ENCODE measurements at places on chromosomes 3 and 15.

DNA sequence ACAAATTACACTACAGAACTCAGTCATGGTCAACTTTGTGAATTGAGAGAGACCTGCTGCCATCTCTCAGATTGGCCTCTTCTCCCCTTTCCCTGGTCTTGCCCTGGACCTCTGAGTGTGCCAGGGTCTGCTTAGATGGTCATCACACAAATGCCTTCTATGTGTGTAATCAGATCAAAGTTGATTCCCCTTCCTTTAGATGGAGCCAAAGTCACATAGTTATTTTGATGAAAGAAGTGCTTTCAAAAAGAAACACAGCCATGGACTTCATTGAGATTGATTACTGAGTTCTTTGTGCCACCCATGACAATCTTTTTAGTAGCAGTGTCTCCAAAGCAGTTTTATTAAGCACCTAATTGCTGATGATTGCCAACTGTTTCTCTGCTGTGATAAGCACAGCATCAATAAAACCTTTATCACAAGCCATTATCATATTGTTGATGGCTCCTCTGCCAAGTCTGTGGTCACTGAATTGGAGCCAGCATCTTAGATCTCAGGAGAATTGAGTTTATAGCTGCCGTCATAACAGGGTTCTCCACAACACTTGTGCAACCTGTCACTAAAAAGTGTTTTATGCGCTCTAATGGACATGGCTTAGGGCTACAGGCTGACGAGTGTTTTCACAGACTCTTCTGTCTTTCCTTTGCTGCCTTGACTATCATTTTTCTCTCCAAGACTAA lies 149.7 kb upstream of the NUDT16 start:
- DNase-seq: peak; percentile 45

DNA sequence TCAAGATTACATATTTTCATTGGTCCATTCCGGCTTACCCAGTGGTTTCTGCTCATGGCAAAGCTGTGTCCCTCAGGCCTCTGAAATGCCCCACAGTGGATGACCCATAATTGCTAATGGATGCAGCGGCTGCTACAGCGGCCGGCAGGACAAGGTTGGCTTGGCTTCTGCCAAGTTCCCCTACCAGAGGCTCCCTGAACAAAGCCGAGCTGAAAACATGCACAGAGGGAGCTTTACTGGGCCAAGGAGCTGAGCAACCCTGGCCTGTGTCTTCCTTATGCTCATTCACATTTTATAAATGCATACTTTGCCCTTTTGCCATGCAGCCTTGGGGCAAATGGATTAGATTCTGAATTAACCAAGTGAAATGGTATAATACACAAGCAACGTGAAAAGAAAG lies 150.5 kb downstream of the NTRK3 start:
- no peak for DNase-seq

DNA sequence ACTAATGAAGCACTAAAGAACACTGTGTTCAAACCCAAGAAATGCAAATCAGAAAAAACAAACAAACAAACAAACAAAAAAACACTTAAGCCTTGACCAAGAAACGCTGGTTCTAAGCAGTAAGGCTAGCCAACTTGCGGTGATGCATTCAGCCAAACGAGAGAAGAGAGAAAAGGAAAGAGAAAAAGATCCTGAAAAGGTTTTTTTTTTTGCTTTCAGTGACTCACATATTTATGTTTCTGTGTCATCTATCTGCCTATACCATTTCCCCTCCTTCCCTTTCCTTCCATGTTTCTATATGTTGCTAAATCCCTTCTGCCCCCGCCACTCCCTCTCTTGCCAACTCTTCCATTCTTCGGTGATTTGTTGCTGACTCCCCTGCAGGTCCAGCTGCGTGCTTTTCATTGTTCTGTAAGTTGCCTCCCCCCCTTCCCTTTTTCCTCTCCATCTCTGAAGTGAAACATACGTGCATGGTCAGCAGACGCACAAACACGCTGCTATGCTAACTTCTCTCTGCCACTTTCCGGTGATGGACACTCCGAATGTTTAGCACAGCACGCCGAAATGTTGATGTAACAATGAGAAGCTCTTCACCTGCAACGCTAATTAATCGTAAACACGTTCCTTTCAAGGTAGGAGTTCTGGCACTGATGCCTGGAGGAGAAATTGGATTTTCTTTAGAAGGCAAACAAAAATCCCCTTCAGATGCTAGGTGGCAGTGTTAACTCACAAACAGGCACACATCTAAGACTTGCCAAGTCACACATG lies 154.4 kb downstream of the TUSC7 start:
- DNase-seq: peak; percentile 33

DNA sequence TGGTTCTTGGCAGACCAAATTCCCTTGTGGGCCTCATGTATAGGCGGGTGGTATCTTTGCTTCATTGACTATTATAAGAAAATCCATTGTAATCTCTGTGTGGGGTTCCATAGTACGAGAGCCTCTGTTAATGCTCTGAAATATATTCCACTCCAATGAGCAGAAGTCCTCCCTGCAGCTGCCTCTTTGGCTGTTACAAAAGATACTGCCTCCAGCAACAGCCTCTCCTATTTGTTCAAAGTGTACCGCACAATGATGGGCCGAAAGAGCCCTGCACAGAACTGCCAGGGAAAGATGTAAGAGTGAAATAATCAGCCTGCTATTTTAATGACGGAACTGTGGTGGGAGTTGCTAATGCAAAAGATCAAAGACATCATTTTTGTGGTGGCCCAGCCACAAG lies 48.9 kb downstream of the GRK7 start:
- no peak for DNase-seq

GRCh38 chr3:56725175-56725574 lies 42.1 kb upstream of the TASOR start:
- DNase-seq: no peak

- DNase-seq: no peak
Observed at GRCh38 chr15:52783191-52783829, 6.8 kb downstream of the ONECUT1 start.

DNA sequence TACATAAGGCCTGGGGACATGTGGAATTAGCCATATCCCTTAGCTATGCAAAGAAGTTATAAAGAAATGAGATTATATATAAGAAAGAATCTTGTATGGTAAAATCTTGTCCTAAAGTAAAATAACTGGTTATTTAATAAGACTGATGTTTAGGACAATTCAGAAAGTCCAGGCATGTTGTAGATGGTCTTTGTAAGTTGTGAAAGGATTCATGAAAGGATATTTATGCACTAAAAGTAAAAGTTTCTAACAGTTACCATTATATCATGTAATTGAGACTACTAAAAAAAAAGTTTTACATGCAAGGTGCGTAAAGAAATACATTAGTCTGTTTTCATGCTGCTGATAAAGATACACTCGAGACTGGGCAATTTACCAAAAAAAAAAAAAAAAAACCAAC lies 146.3 kb downstream of the FMN1 start:
- DNase-seq: no peak

DNA sequence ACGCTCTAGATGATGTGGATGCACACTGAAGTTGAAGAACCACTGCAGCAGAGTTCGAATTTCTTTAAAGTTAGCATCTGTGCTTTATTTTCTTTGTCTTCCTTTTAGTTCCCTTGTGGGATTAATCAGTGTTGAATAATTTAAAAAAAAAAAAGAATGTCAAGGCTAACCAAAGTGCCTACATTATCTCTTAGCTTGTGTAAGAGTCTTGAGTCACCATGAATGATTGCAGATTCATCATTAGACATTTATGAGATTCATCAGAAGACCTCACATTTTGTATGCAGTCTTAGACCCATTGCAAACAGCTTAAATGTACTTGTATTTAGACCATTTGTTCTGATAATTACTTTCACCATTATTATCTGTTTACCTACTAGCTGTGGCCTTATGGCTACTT lies 182.2 kb downstream of the FNDC3B start:
- peak; percentile 53 for DNase-seq

GRCh38 chr3:69767571-69767970 lies 28.3 kb downstream of the MITF start:
- DNase-seq: no peak

DNA sequence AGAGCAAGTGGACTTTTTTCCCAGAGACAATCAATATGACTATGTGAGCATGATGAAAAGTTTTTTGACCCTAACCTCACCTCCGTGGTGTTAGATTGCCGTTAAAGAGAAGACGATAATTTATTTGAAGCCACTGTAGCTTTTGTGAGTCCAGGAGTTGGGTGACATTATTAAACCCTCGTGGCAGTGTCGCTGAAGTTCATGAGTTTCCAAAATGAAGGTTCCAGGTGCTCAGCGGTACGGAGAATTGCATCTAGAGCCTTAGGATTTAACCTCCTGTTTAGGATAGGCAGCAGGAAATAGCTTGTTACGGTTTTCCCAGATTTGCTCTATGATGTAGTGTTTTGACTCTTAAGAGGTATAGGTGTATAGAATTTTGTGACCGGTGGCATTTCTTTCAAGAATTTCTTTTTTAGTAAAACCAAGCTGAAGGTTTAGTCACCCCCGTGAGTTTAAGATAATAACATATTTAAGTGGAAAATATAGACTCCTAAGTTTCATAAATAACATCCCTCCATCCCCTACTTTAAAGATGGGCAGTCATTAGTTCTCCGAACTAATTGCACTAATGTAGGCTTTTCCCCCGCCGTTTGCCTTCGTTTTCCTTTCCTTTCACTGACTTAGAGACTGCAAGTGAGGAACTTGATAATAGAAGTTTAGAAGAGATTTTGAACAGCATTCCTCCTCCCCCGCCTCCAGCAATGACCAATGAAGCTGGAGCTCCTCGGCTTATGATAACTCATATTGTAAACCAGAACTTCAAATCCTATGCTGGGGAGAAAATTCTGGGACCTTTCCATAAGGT lies 2.0 kb downstream of the SMC4 start:
- DNase-seq: peak; percentile 48

DNA sequence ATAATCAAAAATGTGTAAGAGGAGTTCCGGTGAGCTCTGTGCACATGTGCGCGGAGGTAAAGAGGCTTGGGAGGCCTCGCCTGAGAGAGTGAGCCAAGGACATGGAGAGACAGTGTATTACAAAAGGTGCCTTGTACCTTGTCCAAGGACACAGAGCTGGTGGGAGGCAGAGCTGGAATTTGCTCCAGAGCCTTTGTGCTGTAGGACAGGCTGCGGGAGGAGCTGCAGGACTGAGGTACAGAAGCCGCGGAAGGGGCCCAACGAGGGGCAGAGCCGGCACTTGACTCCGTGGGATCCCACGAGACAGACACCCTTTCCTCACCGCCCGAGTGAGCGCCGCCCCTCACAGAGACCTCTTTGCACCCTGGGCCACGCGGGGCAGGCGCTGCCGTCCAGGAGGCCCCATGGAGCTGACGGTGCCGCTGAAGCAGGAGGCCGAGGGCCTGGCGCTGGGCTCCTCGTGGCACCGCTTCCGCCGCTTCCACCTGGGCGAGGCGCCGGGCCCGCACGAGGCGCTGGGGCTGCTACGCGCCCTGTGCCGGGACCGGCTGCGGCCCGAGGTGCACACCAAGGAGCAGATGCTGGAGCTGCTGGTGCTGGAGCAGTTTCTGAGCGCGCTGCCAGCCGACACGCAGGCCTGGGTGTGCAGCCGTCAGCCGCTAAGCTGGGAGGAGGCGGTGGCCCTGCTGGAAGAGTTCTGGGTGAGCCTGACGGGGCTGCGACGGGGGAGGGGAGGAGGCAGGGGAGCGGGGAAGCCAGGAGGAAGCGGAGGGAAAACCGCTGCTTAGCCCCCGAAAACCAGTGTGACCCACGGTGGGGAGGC lies 68.7 kb downstream of the SLTM start:
- DNase-seq: no peak

DNA sequence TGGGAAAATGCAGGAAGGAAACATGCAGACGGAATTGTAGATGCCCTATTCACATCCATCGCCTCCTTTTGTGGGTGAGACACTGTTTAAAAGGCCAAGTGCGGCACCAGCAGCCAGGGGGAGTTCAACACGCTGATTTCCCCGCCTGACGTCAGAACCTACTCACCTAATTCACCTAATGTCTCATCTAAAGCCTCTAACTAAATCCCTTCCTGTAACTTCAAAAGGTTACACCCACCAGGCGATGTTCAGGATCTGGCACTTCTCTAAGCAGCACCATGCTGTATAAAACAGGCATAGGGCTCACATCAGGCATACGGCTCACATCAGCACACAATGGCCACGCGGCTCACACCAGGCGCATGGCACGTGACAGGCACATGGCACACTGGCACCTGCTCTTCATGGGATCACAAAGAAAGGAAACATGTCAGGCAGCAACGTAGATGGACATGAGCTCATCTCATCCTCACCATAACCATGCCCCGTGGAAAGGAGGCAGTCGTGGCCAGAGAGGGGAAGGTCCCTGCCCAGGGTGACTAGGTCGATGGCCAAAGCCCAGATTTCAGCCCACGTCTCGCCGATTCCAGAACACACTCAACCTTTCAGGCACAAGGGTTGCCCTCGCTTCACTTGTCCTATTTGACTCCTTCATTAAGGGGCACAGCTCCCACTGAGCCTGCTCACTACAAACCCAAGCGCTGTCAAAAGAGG lies 21.7 kb downstream of the XXYLT1 start:
- no peak for DNase-seq
